NB4 (cell line): ENCODE measurements at places on chromosomes 12 and 14.

GRCh38 chr12:53996240-53997203 is 3.4 kb upstream of the HOXC9 start:
- DNase-seq = no peak

GRCh38 chr12:19110221-19110940 is 19.2 kb upstream of the PLEKHA5 start:
- DNase-seq = no peak

- no peak for DNase-seq
Observed at GRCh38 chr14:23183158-23183470, 346 bp downstream of the SLC7A8 start.

GRCh38 chr14:27098451-27098850 is 500.6 kb upstream of the NOVA1 start:
- no peak for DNase-seq

DNA sequence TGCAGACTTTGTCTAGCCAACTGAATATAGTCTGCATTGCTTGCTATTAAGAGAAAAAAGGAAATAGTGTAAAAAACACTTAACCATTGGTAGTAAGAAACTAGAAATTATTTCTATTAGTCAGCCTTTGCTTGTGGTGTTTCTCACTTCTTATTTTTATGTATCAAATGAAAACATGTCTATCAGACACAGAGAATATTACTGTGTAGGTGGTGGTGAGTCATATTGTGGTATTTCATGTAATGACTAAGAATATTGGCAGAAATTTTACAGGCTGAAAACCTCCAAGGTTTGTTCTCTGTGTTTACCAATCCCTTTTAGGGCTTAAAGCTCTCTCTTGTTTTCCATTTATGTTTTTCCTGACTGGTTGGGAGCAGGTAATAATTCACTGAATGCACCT is 87.2 kb downstream of the DAAM1 start:
- peak; percentile 71 for DNase-seq

GRCh38 chr12:57231276-57232021 is 1.9 kb downstream of the SHMT2 start:
- DNase-seq = no peak
